ENCODE measurements at places on chromosomes 4 and X. TPM values are rescaled to one million over a fixed set of nuclear protein-coding genes. Genes with fewer than 3 reads are reported as not detected.

NRK gene
- total RNA-seq = not detected

BEND4 gene
- 0.01 TPM for total RNA-seq

BEX1 gene
- not detected for total RNA-seq

HTN1 gene
- not detected for total RNA-seq

CYLC1 gene
- not detected for total RNA-seq

CTAG1A gene
- not detected for total RNA-seq

FAM53A gene
- 0.95 TPM for total RNA-seq

BMX gene
- not detected for total RNA-seq

SULT1E1 gene
- not detected for total RNA-seq

SCRG1 gene
- total RNA-seq = not detected

ZNF630 gene
- 0.22 TPM for total RNA-seq

SLIT2 gene
- 0.18 TPM for total RNA-seq

GAB3 gene
- 0.85 TPM for total RNA-seq

EREG gene
- 28.3 TPM for total RNA-seq

SMAD1 gene
- total RNA-seq = 11.2 TPM

NKX6-1 gene
- total RNA-seq = 0.42 TPM

SHOX gene
- total RNA-seq = not detected

ARHGAP6 gene
- not detected for total RNA-seq

F8A2 gene
- not detected for total RNA-seq

NDP gene
- not detected for total RNA-seq

IRAK1 gene
- total RNA-seq = 222 TPM

SYN1 gene
- 0.21 TPM for total RNA-seq

GPR50 gene
- 0.14 TPM for total RNA-seq

BANK1 gene
- 1.1 TPM for total RNA-seq

GAGE12H gene
- not detected for total RNA-seq
